Caco-2 (cell line): ENCODE measurements at places on chromosomes 2 and 18.

DNA sequence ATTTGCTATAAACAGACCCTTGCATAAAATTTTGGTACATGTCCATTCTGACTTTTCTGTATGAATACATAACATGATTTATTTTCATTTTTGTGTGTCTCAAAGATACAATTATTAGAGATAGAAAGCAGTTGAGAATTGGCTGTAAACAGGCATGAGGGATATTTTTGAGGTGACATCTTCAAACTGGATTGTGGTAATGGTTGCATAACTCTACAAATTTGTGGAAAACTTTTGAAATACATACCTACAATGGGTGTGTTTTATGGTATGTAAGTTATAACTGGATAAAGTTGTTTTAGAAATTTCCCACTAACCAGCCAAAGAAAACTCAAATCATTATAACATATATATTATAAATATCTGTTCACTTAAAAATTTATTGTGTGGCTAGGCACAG lies 39.6 kb downstream of the GREB1L start:
- DNase-seq: no peak

GRCh38 chr2:149028377-149028776 lies 10.1 kb upstream of the LYPD6B start:
- DNase-seq: no peak

DNA sequence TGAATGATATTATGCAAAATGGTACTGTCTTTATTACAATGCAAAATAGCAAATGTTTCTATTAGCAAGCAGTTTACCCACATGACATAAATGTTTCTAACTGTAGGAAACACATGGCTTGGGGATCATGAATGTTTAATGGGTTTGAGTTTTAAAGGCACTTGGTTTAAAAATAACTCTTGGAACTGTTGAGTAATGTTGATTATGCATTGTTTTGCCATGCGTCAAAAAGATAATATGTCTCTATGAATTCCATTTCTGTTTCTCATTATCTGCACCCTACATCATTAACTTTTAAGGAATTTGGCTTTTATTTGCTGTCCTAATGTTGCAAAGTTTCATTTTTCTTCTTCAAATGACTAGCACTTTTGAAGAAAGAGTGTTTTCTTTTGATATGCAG lies 1355.5 kb downstream of the SUCLG1 start:
- no peak for DNase-seq

GRCh38 chr2:1723397-1724042 lies 20.8 kb downstream of the PXDN start:
- no peak for DNase-seq

DNA sequence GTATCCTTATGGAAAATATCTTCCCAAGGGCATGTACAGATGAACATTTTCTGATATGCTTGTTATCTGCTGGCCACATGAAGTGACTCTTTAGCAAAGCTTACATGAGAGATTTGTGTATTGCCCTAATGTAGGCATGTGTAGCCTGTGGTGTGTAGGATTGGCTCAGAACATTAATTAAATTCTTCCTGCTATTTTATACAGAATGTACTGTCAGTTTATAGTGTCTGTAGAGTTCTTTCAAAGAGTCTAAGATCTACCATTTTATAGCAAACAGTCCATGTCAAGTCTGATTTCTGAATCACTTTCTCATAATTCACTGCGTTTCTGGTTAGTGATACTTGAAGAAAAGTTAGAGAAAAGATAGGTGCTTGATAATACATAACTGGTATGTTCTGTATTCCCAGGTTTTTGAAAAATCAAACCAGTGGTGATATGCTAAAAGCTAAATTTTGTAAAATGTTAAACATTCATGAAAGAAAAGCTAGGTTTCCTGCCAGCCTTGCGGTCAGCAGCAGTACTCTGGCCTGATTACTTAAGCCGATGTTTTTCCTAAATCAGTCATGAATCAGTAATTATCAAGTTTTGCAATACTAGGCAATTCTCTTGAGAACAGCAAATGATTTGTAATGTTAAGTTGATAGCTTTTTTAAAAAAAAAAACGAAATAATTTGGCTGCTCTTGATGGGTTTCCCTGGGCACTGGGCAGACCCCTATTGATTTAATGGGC lies 30.9 kb upstream of the EFEMP1 start:
- no peak for DNase-seq

DNA sequence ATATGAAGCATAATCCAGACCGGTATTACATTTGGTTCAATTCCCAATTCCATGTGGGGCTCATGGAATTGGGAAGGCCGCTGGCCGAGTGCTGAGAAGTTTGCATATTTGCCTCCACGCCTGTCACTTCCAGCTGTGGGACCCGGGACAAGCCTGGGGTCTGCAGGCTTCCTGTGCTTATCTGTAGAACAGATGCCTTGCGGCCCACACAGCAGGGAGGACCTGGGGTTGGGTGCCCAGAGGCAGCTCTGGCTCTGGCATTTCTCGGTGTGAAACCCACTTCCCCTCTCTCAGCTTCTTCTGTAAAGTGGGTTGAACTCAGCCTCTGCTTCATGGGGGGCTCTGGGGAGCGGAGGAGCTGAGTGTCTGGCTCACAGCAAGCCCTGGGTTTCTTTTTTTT lies 97.9 kb downstream of the SH3BP4 start:
- DNase-seq: no peak

DNA sequence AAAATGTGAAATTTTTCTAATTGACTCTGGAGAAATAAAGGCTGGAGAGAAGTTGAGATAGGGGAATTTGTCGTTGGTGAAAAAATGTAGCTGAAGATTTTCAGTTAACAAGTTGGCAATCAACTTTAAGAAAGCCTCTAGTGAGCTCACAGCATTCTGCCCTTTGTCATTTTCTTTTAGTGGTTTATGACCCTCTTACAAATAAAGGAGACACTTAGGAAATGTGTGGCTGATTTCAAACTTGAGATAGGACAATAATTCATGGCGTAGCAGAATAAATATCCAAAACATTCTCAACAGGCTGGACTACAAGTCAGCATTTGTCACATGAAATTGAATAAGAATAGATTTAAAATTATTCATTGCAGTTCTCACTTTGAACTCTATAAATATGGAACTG lies 412.5 kb upstream of the SPHKAP start:
- no peak for DNase-seq

GRCh38 chr18:49101236-49101635 lies 150.5 kb upstream of the SMAD7 start:
- no peak for DNase-seq

DNA sequence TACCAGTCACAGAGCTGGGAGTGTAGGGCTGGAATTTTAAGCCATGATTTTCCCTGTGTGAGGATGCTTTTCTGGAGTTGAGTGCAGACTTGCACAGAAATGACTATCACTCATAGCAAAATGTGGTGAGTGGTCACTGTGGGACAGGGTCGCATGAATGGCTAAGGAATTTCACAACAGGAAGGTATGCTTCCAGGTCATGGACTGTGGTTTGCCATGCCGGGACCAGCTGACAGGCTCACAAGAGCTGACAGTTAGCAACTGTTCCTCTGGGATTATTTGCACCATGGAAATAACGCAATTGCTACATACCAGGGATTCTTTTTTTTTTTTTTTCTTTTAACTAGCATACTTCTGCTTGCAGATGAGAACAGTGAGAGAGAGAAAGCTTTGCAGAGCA lies 3.8 kb upstream of the UXS1 start:
- peak; percentile 59 for DNase-seq

- DNase-seq: no peak
These were observed 73.6 kb upstream of the ARL4C start for GRCh38 chr2:234570476-234570875.

DNA sequence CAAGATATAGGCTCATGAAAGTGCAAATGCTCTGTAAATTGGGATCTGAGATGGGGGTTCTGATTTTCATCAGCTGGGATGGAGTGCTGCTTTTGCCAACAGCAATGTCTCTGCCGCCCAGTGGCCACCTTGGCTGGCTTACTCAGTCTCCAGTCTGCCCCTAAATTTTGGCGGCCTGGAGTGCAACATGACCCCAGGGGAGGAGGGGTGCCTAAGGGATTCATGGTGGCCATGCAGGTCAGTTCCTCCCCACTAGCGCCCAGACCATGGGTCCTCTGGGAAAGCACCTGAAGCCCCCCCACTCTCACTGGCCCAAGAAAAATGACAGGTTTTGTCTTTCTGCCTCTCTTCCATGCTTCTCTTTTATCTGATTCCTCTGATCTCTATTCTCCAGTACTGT lies 45.0 kb downstream of the SLC4A3 start:
- DNase-seq: no peak

- DNase-seq: peak; percentile 45
These were observed 13.7 kb upstream of the NEU4 start for GRCh38 chr2:241795021-241795999.
